ENCODE measurements at places on chromosomes 2 and 18. TPM values are rescaled to one million over a fixed set of nuclear protein-coding genes. Genes with fewer than 3 reads are reported as not detected.

GRCh38 chr2:206563374-206563773, 78.9 kb upstream of the FAM237A start:
- DNase-seq: no peak
- no peak overlapping the region for H3K4me3 ChIP-seq
- H3K4me1 ChIP-seq: no peaks in the 10 kb centered on the region
- no peaks in the 10 kb centered on the region for H3K27me3 ChIP-seq

- H3K4me1 ChIP-seq: peaks cover 34% of the 10 kb centered on the region
- H3K27ac ChIP-seq: no peak overlapping the region
- no peak overlapping the region for H3K4me3 ChIP-seq
- peaks cover 3% of the 10 kb centered on the region for H3K27me3 ChIP-seq
Measured at GRCh38 chr2:235506291-235506996, 12.6 kb downstream of the AGAP1 start.

- no peak for DNase-seq
- H3K4me3 ChIP-seq: no peak overlapping the region
- no peak overlapping the region for H3K27ac ChIP-seq
- H3K4me1 ChIP-seq: no peaks in the 10 kb centered on the region
Measured at GRCh38 chr2:214005337-214005736, 405.5 kb upstream of the VWC2L start.

- no peak overlapping the region for H3K4me3 ChIP-seq
- no peak for DNase-seq
- H3K36me3 ChIP-seq: no peaks in the 10 kb centered on the region
- H3K27ac ChIP-seq: no peak overlapping the region
- H3K27me3 ChIP-seq: no peaks in the 10 kb centered on the region
- H3K4me1 ChIP-seq: peaks cover 6% of the 10 kb centered on the region
Measured at GRCh38 chr2:55025627-55026026, 24.6 kb downstream of the RTN4 start.

DNA sequence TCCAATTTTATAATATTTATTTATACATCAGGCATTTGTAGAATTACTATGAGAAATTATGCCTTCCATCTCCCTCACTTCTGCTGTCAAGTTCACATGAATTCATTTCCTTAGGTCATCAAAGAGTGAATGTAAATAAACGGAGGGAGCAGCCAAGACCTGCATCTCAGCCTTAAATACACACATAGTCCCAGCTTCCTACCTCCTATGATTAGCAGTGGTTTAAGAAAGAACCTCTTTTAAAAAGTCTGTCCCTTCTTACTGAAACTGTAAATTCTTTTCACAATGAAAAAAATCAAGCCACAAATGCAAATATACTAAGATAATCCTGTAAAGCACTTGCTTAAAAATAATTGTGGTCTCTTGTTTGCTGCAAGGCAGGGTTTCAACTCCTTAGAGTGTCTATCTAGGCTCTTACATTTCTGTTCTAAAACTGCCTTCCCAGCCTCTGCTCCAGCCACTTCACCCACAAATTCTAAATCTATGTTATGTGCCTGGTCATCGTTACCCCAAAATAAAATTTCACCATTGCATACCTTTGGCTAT, 532.7 kb upstream of the FSHR start:
- no peak for DNase-seq
- no peak overlapping the region for H3K27ac ChIP-seq
- no peaks in the 10 kb centered on the region for H3K27me3 ChIP-seq
- no peaks in the 10 kb centered on the region for H3K4me1 ChIP-seq

The GALNT5 gene
- 0.15 TPM for total RNA-seq

The GAL3ST2 gene
- total RNA-seq: not detected
